Activated CD8-positive, alpha-beta memory T cell treated with anti-CD3 and anti-CD28 coated beads for 1 hour (primary cell): ENCODE measurements at places on chromosomes 7 and 10.

GRCh38 chr10:98349508-98349922 is 65.5 kb downstream of the PYROXD2 start:
- no peak for DNase-seq

DNA sequence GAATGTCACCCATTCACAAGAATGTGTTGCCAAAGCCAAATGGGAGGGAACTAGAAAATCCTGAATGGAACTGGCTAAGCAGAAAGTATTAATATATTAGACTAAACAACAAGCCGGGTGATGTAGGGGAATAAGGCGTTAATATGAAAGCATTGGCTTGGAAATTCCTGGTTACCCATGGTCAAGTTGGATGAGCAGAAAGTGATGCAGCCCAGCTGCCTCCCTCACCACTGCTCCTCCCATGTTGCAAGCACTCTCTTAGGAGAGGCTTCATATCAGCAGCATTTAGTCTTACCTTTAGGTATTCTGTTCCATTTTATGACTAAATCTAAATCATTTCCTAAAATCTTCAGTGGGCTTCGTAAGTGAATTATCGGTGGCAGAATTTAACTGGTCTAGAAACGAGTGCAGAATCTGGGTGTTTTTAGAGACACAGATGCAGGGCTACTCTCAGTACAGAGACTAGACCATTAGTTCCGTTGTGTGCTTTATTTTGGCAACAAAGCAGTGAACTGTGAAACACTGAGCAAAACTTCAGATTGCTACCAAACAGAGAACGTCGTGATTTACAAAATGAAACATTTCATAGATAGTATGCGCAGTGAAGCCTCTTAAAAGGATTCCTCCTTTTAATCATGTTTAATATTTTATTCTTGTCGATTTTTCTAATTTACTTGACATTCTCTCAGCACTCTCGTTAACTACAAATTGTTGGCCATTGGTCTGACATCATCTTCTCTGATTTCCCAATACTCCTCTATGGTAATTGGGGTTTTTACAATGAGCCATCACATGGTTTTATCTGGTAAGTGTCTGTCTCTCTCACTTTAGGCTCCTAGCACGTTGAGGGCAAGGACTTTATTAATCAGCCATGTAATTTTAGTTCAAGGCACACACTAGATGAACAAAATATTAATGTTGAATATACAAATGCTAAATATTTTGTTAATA is 22.0 kb upstream of the HGF start:
- DNase-seq = no peak

DNA sequence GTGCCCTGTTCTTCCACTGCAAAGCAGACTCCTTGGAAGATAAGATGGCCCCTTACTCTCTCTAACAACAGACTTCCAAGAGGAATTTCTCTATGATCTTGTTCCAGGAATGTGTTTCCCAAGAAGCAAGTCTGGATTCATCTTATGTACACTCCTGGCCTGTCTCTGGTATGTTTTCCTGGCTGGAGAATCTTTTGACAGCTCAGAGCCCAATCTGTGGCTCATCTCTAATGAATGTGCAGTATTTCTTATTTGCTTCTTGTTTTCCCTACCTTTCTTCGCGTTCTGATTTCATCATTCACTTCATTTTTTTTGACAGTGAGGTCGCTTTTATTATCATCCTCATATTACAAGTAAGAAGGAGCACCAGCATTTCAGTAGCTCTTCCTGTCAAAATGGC is 53.0 kb upstream of the PITRM1 start:
- no peak for DNase-seq

GRCh38 chr7:82266081-82266480 is 177.5 kb downstream of the CACNA2D1 start:
- no peak for DNase-seq

GRCh38 chr7:2100278-2101208 is 132.2 kb downstream of the MAD1L1 start:
- no peak for DNase-seq
